ENCODE measurements at places on chromosomes 1 and 21.

DNA sequence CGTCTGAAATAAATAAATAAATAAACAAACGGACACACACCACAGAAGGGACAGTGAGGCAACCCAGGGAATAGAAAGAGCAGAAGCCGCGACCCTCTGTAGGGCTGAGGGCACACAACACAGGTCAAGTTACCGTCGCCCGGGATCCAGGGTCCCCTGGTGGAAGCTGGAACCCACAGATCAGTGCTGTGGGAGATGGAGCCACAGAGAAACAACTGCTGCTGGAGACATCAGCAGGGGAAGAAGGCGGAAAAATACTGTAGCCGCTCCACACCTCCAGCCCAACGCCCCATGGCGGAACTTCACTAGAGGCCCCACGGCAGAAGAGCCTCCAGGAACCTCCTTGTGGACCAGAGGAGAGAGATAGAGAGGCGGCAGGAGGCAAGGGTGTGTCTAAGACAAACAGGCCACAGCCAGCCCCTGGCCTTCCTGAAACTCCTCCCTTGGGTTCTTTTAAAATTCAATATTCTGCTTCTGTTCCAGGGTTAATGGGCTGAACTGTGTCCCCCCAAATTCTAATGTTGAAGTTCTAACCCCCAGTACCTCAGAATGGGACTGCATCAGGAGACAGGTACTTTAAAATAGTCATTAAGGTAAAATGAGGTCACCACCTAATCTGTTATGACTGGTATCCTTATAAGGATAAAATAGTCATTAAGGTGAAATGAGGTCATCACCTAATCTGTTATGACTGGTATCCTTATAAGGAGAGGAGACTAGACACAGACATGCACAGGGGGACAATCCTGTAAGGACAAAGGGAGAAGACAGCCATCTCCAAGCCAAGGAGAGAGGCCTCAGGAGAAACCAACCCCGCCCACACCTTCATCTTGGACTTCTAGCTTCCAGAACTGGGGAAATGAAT lies 7.7 kb upstream of the HLCS start:
- no peak for DNase-seq

GRCh38 chr1:245770156-245770555 lies 615.4 kb downstream of the KIF26B start:
- no peak for DNase-seq

DNA sequence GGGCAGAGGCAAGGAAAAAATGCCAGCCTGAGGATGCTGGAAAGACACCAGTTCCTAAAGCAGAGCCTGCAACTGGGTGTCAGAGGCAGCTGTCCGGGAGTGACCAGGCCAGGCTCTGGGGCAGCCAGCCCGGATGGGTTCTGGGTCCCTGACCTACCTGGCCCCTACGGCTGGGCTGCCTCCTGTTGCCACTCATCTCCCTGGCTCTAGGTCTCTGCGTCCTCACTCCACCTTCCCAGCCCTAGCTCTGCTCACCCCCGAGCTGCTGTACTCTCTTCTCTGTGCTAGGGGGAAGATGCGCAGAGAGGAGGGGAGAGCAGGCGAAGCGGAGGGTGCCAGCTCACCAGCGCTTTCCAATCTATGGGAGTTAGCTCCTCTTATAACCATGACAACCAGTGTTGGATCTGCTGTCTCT lies 9.0 kb downstream of the ARHGEF2 start:
- DNase-seq = no peak

DNA sequence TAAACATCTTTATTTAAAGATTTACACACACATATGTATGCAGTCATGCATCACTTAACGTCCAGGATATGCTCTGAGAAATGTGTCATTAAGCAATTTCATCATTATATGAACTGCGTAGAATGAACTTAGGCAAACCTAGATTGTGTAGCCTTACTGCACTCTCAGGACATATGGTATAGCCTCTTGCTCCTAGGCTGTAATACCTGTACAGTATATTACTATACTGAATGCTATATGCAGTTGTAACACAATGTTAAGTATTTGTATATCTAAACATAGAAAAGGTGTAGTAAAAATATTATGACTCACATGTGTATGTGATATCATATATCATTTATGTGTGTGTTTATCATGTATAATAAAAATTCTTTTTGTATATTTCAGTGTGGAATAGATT lies 73.2 kb upstream of the QSOX1 start:
- no peak for DNase-seq

- DNase-seq = no peak
Measured at GRCh38 chr1:210464519-210465039, 135.9 kb downstream of the HHAT start.

GRCh38 chr1:164576291-164577271 lies 17.6 kb downstream of the PBX1 start:
- no peak for DNase-seq
